Head of caudate nucleus (tissue), 42 donors: ENCODE measurements at places on chromosomes 12 and 14.

- peak; percentile 39 for DNase-seq
These were observed 58.0 kb downstream of the TMTC1 start for GRCh38 chr12:29725587-29726320.

GRCh38 chr12:26845057-26845666 is 12.2 kb upstream of the ITPR2 start:
- peak; percentile 70 for DNase-seq

GRCh38 chr12:95107362-95107761 is 33.9 kb upstream of the NR2C1 start:
- DNase-seq: no peak

DNA sequence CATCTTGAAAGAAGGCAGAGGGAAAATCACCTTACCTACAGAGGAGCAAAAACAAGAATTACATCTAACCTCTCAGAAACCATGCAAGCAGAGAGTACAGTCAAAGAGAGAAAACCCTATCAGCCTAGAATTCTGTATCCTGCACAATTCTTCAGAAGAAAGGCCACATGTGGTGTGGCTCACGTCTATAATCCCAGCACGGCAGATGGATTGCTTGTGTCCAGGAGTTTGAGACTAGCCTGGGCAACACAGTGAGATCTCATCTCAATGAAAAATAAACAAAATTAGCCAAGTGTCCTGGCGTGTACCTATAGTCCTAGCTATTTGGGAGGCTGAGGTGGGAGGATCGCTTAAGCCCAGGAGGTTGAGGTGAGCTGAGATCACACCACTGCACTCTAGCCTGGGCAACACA is 48.2 kb downstream of the ATF7 start:
- DNase-seq: no peak

- DNase-seq: no peak
These were observed 2.7 kb downstream of the RAP1B start for GRCh38 chr12:68613209-68613904.
